ENCODE measurements at places on chromosomes 3 and 15.

GRCh38 chr3:118907909-118908308 lies 126.7 kb downstream of the IGSF11 start:
- no peak for DNase-seq

GRCh38 chr3:64221571-64222257 lies 3.6 kb downstream of the PRICKLE2 start:
- no peak for DNase-seq

DNA sequence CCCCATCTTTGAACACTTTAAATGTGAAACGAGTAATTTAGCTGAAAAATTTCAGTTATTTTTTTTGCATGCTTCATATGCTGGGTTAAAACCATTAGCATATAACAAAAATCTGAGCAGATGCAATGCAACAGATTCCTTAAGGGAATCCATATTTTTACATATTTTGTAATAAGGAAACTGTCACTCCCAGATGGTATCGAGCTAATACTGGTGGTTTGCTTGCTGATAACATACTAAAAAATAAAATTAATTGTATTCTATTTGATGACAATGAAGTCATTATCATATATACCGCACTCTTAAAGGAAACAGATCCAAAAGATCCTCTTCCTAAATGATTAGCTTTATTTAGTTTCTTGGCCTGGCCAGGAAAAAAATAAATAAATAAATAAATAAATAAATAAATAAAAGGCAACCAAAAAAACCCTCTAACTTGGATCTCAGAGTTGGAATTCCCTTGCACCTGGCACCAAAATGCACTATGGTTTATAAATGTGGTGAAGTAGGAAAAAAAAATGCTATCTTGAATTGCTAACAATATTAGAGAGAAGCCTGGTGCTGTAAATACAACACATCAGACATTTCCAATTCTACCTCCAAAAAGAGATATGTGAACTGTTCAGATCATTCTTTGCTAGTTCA lies 503.2 kb upstream of the ARRDC4 start:
- no peak for DNase-seq

- no peak for DNase-seq
Observed at GRCh38 chr3:32180141-32180784, 58.2 kb upstream of the CMTM8 start.

- no peak for DNase-seq
Observed at GRCh38 chr15:80411788-80412288, 7.7 kb downstream of the ARNT2 start.

DNA sequence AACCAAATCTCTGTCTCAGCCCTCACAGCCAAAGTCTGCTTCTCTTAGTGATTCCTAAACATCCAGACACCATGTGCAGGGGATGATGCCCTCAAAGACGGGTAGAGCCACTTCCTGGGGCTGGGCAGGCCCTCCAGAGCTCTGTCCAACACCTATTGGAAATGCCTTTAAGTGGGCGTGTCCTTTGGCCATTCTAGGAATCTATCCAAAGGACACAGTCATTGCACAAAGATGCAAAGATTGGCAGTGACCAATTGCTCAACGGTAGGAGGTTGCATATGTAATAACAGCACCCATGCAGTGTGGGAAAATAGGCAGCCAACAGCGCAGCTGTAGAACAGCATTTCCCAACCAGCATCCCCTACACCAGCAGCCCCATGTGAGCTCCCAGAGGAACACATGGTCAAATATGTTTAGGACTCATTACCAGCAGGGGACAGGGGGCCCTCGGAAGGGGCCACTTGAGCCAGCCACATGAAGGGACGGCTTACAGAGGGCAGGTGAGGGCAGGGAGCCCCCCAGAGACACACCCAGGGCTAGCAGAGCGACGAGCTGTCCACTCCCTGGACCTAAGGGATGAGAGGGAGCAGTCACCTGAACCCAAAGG lies 142.8 kb upstream of the IQSEC1 start:
- peak; percentile 70 for DNase-seq

- peak; percentile 52 for DNase-seq
Observed at GRCh38 chr15:89003865-89004725, 84.2 kb upstream of the ABHD2 start.

DNA sequence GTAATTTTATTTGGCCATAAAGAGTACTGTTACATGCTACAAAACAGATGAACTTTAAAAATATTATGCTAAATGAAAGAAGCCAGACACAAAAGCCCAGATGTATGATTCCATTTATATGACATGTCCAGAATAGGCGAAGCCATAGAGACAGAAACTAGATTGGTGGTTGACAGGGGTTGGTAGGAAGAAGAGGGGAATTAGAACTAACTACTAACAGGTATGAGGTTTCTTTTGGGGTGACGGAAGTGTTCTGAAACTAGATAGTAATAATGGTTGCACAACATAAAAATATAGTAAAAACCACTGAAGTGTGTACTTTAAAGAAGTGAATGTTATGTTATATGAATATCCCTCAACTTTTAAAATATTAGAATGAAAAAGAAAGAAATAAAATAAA lies 66.1 kb downstream of the GBE1 start:
- DNase-seq, result no peak

DNA sequence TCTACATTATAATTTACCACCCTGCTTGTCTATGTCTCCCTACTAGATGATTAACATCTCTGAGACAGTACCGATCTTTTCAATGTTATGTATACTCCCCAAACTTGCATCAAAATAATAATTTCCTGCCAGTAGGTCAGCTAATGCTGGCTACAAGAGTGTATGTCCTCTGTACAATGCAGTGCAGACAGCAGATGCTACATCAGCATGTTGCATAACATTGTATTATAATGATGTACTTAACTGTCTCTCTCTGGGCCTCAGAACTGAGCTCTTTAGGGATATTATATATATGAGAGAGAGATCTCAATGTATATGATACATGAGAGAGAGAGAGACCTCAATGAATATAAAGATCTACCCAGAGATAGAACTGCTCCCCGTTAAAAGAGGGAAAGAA lies 456.6 kb downstream of the SHQ1 start:
- DNase-seq, result no peak

DNA sequence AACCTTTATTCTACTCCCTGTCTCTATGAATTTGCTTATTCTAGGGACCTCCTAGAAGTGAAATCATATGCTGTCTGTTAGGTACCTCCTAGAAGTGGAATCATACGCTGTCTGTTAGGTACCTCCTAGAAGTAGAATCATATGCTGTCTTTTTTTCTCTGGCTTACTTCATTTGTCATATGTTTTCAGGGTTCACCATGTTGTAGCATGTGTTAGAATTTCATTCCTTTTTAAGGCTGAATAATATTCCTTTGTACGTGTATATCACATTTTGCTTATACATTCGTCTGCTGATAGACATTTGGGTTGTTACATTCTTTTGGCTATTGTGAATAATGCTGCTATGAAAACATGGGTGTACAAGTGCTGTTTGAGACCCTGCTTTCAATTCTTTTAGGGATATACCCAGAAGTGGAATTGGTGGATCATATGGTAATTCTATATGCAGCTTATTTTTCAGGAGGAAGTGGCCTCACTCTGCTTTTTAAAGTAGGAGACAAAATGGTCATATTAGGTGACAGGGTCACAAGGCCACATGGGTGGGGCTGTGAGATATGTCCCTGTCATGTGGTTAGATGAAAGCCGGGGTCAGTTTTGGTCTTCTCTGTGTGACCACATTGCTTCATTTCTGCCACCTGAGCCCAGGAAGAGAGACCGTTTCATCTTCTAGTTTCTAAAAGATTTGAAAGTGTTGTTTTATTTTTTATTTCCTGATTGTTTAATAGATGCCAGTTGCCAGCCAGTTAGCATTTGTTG lies 76.7 kb downstream of the FLNB start:
- no peak for DNase-seq
